ENCODE measurements at places on chromosomes 5 and 9.

DNA sequence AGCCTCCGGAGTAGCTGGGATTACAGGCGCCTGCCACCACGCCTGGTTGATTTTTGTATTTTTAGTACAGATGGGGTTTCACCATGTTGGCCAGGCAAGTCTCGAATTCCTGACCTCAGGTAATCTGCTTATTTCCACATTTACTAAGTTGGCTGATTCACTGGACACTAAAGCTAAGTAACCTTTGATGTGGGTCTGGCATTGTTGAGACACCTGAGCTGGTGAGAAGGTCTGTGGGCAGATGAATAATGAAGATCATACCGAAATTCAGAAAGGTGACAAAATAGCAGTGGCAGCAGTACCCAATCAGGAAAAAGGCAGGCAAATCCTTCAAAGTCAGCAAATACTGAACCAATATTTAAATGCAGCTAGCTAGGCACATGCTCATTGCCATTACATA is 210.6 kb upstream of the ZNF608 start:
- no peak for DNase-seq

DNA sequence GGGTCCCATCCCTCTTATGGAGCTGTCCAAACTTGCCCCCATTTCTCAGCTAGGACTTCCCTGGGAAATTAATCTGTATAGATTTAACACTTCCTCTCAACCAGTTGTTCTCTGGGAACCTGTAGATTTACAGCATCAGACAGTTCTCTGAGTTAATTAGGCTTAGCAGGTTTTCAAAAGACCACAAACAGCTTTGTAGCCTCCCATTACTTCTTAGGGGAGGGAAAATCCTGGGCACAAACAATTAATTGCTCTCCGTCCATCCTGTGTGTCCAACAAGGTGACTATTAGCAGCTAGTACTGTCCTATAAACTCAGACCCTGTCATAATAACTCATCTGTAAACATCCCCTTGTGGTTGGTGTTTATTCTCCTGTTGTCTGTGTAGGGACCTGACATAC is 197.9 kb downstream of the GOLPH3 start:
- no peak for DNase-seq

- no peak for DNase-seq
Observed at GRCh38 chr9:38227656-38228055, 158.6 kb upstream of the SHB start.

DNA sequence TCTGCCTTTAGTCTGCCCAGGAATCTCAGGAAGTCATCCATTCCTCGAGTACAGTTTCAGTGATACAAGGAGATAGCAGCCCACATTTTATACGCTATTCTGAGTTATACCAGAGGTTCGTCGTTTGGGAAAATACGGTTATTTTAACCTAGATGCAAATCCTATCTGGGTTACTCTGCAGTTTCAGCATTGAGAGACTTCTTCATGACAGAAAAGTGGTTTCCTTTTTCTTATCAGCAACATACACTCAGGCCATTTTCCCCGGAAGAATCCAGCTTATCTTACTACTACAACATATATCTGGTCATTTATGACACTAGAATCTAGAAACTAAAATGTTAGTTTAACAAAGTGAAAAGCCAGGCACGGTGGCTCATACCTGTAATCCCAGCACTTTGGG is 83.4 kb upstream of the IQGAP2 start:
- no peak for DNase-seq

DNA sequence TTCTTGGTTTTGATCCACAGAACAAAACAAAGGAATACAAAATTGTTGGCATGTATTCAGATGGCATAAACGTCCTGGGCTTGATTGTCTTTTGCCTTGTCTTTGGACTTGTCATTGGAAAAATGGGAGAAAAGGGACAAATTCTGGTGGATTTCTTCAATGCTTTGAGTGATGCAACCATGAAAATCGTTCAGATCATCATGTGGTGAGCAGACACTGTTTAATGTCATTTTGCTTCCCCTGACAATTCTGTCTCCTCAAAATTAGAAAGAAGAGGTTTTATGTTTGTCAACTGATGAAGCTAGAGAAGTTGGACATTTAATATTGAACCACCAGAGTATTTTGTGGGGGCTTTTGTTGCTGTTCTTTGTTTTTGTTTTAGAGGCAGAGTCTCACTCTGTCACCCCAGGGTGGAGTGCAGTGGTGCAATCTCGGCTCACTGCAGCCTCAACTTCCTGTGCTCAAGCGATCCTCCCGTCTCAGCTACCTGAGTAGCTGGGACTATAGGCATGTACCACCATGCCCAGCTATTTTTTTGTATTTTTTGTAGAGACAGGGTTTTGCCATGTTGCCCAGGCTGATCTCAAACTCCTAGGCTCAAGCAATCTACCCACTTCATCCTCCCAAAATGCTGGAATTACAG is 82.0 kb downstream of the SLC1A1 start:
- no peak for DNase-seq

DNA sequence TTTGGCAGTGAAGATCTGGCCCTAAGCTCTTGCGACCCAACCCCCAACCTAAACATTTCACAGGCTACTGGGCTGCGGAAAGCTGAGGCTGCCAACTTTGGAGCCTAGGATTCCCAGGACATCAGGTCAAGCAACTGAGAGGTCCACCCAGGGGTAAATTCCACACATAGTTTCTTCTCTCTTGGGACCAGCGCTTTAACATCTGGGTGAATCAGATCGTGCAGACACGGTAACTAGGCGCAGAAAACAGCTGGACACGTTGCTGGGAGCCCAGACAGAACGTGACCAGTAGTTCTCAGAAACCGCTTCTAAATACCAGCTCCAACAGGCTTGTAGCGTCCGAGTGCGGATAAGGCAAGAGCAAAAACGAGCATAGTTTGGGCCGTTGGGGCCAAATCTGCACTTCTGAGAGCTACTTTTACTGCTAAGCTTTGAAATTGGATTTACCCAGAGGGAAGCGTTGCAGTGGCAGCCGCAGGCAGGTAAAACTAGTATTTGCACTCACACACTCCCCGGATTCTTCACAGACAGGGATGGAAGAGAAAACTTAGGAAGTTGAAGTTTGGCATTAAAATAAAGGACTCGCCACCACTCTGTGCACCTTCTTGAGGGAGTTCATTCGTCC is 11.8 kb downstream of the ITGA1 start:
- DNase-seq: no peak

GRCh38 chr9:79742110-79742721 is 170.5 kb downstream of the TLE4 start:
- no peak for DNase-seq

DNA sequence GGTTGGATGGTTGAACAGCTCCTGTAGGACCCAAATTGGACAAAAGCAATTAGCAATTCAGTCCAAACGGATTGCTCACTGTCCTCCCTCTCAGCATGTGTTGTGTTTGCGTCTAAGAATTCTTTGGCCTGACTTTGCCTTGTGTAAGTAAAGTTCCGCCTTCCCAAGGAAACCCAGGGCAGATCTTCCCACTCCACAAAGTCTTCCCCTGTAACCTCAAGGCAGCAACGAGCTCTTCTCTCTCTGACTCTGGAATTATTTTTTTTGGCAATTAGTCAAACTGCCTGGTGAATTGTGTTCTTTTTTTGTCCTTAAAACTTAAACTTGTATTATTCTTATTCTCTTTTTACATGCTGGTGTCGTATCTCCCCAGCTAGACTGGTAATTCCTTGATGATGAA is 20.7 kb upstream of the BASP1 start:
- no peak for DNase-seq

DNA sequence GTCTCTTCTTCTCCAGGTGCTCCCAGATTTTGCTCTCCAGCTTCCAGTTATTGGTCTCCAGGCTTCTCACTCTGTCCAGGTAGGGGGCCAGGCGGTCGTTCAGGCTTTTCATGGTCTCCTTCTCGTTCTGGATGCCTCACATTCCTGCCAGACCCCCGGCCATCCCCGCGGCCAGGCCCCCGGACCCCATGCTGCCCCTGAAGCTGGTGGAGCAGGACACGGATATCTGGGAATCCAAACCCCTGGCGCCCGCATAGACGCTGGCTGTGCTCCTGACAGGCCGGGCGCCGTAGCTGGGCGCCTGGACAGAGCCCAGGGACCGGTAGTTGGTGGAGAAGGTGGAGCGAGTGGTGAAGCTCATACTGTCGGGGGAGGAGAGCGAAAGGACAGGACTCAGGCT is 534.4 kb upstream of the TLE4 start:
- DNase-seq: no peak

- no peak for DNase-seq
Observed at GRCh38 chr9:95864852-95865580, 10.5 kb upstream of the ERCC6L2 start.

DNA sequence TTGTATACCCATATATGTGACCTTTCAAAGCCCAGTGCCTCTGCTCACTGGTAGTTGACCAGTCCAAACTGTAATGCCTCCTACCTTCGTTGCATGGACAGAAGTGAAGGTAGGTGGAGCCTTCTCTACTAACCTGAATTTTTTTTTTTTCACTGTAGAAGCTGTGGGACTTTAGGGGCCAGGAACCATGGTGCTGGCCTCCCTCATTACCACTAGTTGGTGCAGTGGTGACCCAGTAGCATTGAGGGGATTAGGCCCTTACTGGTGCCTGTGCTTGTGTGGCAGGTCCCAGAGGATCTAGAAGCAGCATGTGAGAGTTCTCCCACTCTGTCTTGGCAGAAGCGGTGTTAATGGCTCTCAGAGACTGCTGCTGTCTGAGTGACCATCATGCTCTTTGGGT is 2.3 kb downstream of the RALGPS1 start:
- no peak for DNase-seq

GRCh38 chr5:180830253-180831138 is 27.9 kb upstream of the MGAT1 start:
- DNase-seq: peak; percentile 48

- no peak for DNase-seq
Observed at GRCh38 chr5:172886974-172887501, 53.0 kb downstream of the ERGIC1 start.

DNA sequence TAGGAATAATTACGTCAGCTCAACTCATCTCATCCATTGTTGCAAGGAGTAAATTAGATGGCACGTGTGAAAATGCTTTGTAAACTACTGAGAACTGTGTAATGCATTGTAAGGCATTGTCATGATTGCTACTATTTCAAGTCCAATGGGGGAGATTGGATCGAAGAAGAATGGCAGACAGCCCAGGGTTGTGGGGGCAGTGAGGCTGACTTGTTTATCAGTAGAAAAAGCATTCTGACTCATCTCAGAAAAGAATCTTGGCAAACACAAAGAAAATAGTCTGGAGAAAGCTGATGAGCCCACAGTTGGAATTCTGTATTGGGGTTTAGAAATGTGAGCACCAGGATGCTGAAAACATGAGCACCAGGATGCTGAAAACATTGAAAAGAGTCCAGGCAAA is 28.0 kb upstream of the DAP start:
- DNase-seq: no peak

- no peak for DNase-seq
Observed at GRCh38 chr5:123444016-123444415, 20.8 kb upstream of the CEP120 start.

- DNase-seq: no peak
Observed at GRCh38 chr5:37552770-37553719, 173.9 kb downstream of the WDR70 start.

- DNase-seq: no peak
Observed at GRCh38 chr9:121640076-121640475, 11.4 kb upstream of the DAB2IP start.
